ENCODE measurements at places on chromosomes 3 and 15. TPM values are rescaled to one million over a fixed set of nuclear protein-coding genes. Genes with fewer than 3 reads are reported as not detected.

The STAC gene
- total RNA-seq, result 22.9 TPM

- H3K27ac ChIP-seq, result no peak overlapping the region
- DNase-seq, result no peak
- H3K27me3 ChIP-seq, result 0 out of 2 replicates have a peak, but pooled peaks cover 4% of the 10 kb centered on the region
These were observed 182.3 kb downstream of the OR4M2 start for GRCh38 chr15:22262613-22263020.

- H3K27me3 ChIP-seq, result no peaks in the 10 kb centered on the region
- no peaks in the 10 kb centered on the region for H3K36me3 ChIP-seq
- H3K4me3 ChIP-seq, result no peak overlapping the region
These were observed 384.4 kb upstream of the C2CD4B start for GRCh38 chr15:62549345-62549970.

The PAQR5 gene
- total RNA-seq, result 14.5 TPM

The SEMA3F gene
- total RNA-seq, result 32.6 TPM

The CLDN18 gene
- not detected for total RNA-seq

- no peaks in the 10 kb centered on the region for H3K27me3 ChIP-seq
- H3K4me1 ChIP-seq, result no peaks in the 10 kb centered on the region
- DNase-seq, result no peak
These were observed 32.6 kb downstream of the COL6A5 start for GRCh38 chr3:130377960-130378676.

The FMN1 gene
- 2.1 TPM for total RNA-seq

DNA sequence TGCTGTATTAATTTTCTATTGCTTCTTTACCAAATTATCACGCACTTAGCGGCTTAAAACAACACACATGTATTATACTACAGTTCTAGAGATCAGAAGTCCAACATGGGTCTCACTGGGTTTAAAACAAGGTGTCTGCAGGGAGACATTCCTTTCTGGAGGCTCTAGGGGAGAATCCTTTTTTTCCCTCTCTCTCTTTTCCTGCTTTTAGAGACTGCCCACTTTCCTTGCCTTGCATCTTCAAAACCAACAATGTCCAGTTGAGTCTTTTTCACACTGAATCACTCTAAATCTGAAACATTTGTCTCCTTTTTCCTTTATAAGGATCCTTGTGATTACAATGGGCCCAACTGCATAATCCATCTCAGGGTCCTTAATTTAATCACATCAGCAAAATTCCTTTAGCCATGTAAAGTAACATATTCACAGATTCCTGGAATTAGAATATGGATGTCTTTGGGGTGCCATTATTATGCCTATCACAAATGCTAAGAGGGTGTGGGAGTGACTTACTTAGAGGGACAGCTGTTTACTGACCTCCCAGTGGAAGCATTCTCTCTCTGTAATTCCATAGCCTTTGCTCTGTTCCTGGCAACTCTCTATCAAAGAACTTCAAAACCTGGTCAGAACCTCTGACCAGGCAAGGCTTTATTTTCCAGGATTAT lies 21.8 kb downstream of the CD200 start:
- H3K4me1 ChIP-seq, result peaks cover 90% of the 10 kb centered on the region
- H3K27me3 ChIP-seq, result no peaks in the 10 kb centered on the region
- peak overlapping the region; percentile 85 for H3K27ac ChIP-seq
- no peak overlapping the region for H3K4me3 ChIP-seq
- peak; percentile 76 for DNase-seq

GRCh38 chr3:78844307-78844706 lies 923.5 kb downstream of the ROBO1 start:
- peaks cover 4% of the 10 kb centered on the region for H3K4me1 ChIP-seq
- no peak overlapping the region for H3K27ac ChIP-seq
- H3K4me3 ChIP-seq, result no peak overlapping the region
- no peaks in the 10 kb centered on the region for H3K27me3 ChIP-seq
- H3K36me3 ChIP-seq, result no peaks in the 10 kb centered on the region
- DNase-seq, result no peak

- DNase-seq, result peak; percentile 86
- H3K36me3 ChIP-seq, result no peaks in the 10 kb centered on the region
- H3K4me1 ChIP-seq, result peaks cover 14% of the 10 kb centered on the region
- peak overlapping the region; percentile 59 for H3K27ac ChIP-seq
- peak overlapping the region; percentile 6 for H3K4me3 ChIP-seq
These were observed 156.3 kb downstream of the FRMD5 start for GRCh38 chr15:44038755-44039191.

The PIGZ gene
- not detected for total RNA-seq

DNA sequence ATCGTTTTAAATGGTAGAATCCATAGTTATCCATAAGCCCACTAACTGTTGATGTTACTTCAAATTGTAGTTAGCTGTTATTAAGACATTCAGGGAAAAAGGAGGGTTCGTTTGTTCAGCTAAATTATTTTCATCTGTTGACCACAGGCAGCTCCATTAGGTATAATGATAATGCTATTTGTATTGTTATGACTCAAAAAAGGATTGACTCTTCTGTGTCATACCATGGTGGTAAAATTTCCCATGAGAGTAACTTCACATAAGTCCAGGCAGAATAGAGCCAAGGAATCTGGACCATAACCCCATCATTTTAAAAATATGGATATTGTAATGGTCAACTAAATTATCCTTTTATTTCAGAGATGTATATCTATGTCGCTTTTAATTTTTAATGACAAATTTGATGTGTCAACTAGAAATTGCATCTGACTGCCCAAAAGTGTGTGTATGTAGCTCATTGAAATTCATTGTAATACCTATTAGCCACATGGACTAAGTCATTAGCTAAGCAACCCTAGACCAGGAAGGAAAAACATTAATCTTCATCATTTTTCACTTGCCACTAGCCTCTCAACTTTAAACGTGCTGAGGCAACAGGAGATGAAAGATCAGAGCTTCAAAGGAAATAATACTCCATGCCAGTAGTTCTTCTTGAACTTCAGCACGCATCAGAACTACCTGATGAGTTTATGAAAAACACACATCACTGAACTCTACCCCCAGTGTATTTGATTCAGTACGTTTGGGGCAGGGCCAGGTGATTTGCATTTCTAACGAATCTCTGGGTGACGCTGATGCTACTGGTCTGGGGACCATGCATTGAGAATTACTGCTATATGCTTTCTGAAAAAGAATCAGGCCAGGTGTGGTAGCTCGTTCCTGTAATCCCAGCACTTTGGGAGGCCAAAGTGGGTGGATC lies 537.7 kb downstream of the UNC13C start:
- H3K27me3 ChIP-seq, result no peaks in the 10 kb centered on the region
- 0 out of 2 replicates have a peak, but pooled peaks cover 3% of the 10 kb centered on the region for H3K4me1 ChIP-seq
- H3K27ac ChIP-seq, result no peak overlapping the region
- H3K4me3 ChIP-seq, result no peak overlapping the region

GRCh38 chr3:136931606-136932005 lies 26.2 kb upstream of the IL20RB start:
- H3K27me3 ChIP-seq, result no peaks in the 10 kb centered on the region
- H3K4me1 ChIP-seq, result no peaks in the 10 kb centered on the region
- no peaks in the 10 kb centered on the region for H3K36me3 ChIP-seq
- DNase-seq, result no peak
- H3K27ac ChIP-seq, result no peak overlapping the region

GRCh38 chr15:73962433-73962832 lies 29.7 kb downstream of the STOML1 start:
- no peak for DNase-seq
- H3K36me3 ChIP-seq, result no peaks in the 10 kb centered on the region
- no peaks in the 10 kb centered on the region for H3K27me3 ChIP-seq
- H3K27ac ChIP-seq, result no peak overlapping the region
- peaks cover 20% of the 10 kb centered on the region for H3K4me1 ChIP-seq
- H3K4me3 ChIP-seq, result no peak overlapping the region

The KATNBL1 gene
- 60.2 TPM for total RNA-seq

DNA sequence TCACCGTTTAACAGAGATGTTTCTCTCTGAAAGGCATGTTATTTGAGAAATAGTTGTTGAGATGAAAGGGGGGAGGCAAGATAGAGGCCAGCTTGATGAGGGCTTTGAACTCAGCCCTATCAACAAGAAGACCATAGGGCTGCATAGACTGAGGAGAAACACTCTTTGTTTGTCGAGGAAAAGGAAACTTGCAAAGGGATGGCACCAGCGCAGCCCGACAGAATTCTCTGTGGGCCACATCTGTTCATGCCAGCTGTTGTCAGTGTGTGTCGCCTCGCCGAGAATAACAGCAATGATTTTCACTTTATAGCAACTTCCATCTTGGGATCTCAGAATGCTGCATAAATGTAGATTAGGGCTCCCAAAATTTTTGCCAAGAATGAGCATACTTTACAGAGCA lies 478.3 kb upstream of the TPRG1 start:
- H3K36me3 ChIP-seq, result no peaks in the 10 kb centered on the region
- peaks cover 9% of the 10 kb centered on the region for H3K4me1 ChIP-seq
- no peak overlapping the region for H3K4me3 ChIP-seq
- no peak overlapping the region for H3K27ac ChIP-seq
- DNase-seq, result no peak

GRCh38 chr3:115423170-115423569 lies 200.1 kb upstream of the GAP43 start:
- DNase-seq, result no peak
- no peaks in the 10 kb centered on the region for H3K36me3 ChIP-seq
- no peaks in the 10 kb centered on the region for H3K4me1 ChIP-seq
- H3K27me3 ChIP-seq, result no peaks in the 10 kb centered on the region

DNA sequence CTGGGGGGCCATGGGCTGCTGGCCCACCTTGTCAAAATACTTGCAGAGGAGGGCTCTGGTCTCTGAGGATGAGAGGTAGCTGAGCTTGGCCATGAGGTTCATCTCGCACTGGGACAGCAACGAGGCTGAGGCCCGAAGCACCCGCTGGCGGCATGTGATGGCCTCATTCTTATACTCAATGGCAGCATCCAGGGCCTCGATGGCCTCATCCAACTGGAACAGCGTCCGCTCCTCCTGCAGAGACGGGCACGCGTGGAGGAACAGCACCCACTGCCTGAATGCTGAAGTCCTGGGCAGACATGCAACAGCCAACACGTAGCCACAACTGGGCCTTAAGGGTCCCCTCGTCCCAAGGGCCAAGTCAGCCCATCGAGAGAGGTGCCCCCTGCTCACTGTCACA lies 25.0 kb downstream of the KIF7 start:
- no peak overlapping the region for H3K4me3 ChIP-seq
- H3K36me3 ChIP-seq, result peaks cover 54% of the 10 kb centered on the region
- no peak for DNase-seq
- H3K27ac ChIP-seq, result no peak overlapping the region
- H3K27me3 ChIP-seq, result no peaks in the 10 kb centered on the region

Data from GM23338 (cell line).